ENCODE measurements at places on chromosomes 16 and 17.

GRCh38 chr16:90004577-90004976, 14.7 kb downstream of the DBNDD1 start:
- no peak for DNase-seq

GRCh38 chr17:15490634-15491261, 23.3 kb upstream of the CDRT4 start:
- no peak for DNase-seq

GRCh38 chr16:65958086-65958485, 408.4 kb upstream of the CDH5 start:
- DNase-seq: no peak

DNA sequence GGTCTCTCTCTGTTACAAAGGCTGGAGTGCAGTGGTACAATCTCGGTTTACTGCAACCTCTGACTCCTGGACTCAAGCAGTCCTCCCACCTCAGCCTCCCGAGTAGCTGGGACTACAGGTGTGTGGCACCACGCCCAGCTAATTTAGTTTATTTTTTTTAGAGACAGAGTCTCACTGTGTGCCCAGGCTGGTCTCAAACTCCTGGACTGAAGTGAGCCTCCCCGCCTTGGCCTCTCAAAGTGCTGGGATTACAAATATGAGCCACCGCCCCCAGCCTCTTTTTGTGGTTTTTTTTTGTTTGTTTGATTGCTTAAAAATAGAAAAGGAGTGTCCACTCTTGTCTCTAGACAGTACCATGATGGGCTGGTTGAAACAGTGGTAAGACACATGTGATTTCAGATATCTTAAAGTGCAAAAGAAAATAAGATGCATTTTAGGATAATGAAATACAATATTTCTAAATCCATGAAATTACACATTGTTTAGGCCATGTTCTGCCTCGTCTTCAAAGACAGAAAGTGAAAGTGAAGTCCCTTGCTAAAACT, 27.4 kb downstream of the KIAA0513 start:
- no peak for DNase-seq

DNA sequence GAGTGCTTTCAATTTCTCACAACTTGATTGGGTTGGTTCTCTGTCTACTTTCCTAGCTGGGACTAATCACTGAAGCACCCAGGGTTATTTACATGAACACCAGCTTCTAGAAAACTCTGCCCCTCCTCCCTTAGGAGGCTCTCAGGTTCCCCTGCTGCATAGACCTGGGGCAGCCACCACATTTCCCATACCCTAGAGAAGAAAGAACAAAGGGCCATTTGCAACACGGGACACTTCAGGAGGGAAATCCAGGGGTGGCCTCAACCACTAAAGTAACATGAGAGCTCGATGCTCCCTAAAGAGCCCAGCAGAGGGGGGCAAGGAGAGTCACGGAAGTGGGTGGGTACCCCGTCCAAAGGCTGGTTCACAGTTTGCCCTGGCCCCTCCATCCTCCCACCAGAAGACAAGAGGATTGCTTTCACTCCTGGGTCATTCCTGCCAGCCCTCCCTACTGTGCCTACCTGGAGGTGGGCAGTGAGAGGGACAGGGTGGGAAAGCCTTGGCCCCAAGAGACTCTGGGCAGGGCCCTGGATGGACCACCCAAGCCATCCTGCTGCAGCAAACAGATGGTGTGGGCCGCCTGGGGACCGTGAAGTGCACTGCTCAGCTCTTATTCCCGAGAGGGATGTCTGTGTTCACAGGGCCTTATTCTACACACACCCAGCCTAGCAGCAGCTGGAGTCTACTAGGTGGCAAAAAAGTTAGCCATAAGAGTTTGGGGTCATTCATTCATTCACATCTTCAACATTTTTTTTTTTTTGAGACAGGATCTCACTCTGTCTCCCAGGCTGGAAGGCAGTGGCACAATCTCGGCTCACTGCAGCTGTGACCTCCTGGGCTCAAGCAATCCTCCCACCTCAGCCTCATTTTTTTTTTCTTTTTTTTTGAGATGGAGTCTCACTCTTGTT, 392.1 kb downstream of the SOX9 start:
- no peak for DNase-seq

DNA sequence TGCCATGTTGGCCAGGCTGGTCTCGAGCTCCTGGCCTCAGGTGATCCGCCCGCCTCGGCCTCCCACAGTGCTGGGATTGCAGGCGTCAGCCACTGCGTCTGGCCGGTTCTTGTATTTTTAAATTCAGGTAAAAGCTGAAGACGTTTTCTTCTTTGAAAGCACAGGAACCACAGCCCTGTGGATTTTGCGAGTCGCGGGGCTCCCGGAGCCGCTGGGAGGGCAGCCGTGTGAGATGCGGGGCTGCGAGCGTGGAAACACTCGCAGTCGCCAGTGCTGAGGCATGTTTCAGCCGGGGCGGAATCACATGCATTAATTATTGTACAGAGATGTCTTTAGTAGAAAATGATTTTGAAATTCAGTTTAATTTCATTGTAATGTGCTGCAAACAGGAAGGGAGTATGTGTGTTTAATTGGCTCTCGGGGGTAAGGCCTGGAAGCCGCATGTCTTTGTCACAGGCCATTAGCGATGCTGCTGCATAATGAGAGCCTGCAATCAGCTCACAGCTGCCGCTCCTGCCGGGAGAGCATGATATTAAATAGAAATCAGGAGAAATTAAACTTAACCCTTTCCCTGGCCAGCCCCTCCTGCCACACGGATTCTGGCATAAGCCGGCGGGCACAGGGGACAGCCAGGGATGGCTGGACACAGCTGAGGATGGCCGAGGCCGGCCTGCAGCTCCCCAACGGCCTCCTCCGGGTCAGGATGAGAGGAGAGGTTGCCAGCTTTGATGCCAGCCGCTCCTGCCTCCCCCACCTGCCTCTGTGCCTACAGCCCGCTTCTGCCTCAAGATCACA, 35.4 kb upstream of the CDH15 start:
- DNase-seq: no peak

DNA sequence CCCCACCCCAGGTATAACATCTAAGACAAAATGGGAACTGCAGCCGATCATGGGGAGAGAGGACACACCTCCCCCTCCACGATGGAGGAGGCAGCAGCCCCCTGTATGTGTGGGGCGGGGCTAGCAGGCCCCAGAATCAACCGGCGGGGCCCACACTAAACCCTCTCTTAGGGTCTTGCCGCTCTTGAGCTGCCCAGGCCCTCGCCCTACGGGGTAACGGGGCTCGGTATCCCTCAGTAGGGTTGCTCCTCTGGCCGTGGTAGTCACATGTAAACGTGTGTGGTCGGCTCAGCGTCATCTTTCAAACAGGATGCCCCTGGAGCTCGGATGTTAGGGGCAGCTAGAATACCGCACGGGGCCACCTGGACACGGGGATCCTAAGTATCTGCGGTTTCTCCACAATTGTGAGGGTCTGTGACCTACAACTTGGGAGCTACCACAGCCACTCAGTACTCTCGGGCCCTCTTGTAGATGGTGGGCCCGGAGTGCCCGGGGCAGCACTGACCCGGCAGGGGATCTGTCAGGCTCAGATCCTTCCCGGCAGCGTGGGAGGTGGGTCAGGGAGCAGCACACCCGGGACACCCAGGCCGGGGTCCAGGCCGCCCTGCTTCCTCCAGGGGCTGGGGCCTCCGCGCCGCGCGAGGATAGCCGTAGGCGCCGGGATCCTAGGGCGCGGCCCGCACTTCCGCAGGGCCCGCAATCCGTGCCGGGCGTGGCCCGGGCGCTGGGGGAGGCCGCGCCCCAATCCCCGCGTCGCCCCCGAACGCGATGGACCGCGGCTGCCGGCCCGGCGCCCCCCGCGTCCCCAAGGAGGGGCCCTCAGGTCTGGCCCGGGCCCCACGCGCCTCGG, 781 bp downstream of the ARHGDIA start:
- no peak for DNase-seq

Measured in T-helper 22 cell (primary cell).